Activated T-helper 2 cell treated with anti-CD3 and anti-CD28 coated beads, Interferon-gamma antibody, Interleukin-2, Interleukin-4, amounts not matched to agents 10 μg/mL and 5 μg/mL and 100 μg/mL, durations not matched to agents 14 hours and 24 hours and 36 hours (primary cell): ENCODE measurements at places on chromosomes 5 and 9. TPM values are rescaled to one million over a fixed set of nuclear protein-coding genes. Genes with fewer than 3 reads are reported as not detected.
A peak's percentile ranks its signal among the peaks of the same experiment; 100 is the strongest.

DNA sequence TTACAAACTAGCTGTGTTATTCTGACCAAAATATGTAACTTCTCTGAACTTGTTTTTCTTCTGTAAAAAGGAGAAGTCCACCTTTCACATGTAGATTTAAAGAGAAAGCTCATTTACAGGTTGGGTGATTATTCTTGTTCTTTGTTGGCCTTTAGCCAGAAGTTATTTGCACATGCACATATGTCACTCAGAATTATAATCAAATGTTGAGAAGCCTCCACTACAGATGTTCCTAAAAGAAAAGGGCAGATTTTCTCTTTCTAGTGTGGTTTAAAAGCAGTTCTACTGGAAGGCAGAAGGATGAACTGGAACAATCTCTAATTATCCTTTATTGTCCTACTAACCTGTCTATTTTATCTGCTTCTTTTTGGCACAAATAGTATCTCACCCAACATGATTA, 209.8 kb upstream of the ELAVL2 start:
- H3K27me3 ChIP-seq: no peaks in the 10 kb centered on the region
- no peaks in the 10 kb centered on the region for H3K4me1 ChIP-seq
- no peak overlapping the region for H3K27ac ChIP-seq

DNA sequence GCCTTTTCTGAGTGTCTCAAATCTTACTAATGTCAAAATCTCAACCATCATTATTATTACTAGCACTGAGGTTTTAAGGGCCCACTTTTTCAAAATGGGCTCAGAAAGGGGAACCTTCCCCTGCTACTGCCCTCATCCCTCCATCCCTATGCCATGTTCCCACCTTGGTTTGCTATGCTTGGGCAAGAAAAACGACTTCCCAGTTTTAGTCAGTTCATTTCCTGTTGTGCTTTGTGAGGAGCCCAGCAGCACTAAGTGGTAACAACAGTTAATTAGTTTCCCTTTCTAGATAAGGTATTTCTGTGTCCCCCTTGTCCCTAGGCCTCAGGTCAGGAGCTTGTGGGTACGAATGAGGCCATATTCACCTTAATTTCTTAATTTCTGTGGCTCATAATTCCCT, 595.2 kb downstream of the RAB3C start:
- H3K4me3 ChIP-seq: no peak overlapping the region
- H3K27ac ChIP-seq: peak overlapping the region; percentile 67
- peaks cover 34% of the 10 kb centered on the region for H3K4me1 ChIP-seq
- H3K27me3 ChIP-seq: peaks cover 10% of the 10 kb centered on the region
- H3K36me3 ChIP-seq: peaks cover 3% of the 10 kb centered on the region

- no peaks in the 10 kb centered on the region for H3K36me3 ChIP-seq
- H3K27ac ChIP-seq: no peak overlapping the region
- H3K27me3 ChIP-seq: peaks cover 3% of the 10 kb centered on the region
- DNase-seq: no peak
Observed at GRCh38 chr5:180623411-180623834, 26.0 kb downstream of the FLT4 start.

CARTPT gene
- not detected in 2 replicates for total RNA-seq

- peaks cover 2% of the 10 kb centered on the region for H3K4me1 ChIP-seq
- no peak overlapping the region for H3K27ac ChIP-seq
- H3K4me3 ChIP-seq: no peak overlapping the region
- DNase-seq: no peak
- H3K36me3 ChIP-seq: peaks cover 23% of the 10 kb centered on the region
- no peaks in the 10 kb centered on the region for H3K27me3 ChIP-seq
Observed at GRCh38 chr5:80109646-80110478, 74.7 kb downstream of the THBS4 start.

SUSD3 gene
- 29.7 and 36.4 TPM in 2 replicates for total RNA-seq

PCDHA2 gene
- total RNA-seq: not detected in 2 replicates

GRCh38 chr9:71743217-71743705, 25.1 kb downstream of the CEMIP2 start:
- DNase-seq: no peak
- H3K4me3 ChIP-seq: no peak overlapping the region
- peaks cover 69% of the 10 kb centered on the region for H3K36me3 ChIP-seq
- H3K27me3 ChIP-seq: no peaks in the 10 kb centered on the region

DNA sequence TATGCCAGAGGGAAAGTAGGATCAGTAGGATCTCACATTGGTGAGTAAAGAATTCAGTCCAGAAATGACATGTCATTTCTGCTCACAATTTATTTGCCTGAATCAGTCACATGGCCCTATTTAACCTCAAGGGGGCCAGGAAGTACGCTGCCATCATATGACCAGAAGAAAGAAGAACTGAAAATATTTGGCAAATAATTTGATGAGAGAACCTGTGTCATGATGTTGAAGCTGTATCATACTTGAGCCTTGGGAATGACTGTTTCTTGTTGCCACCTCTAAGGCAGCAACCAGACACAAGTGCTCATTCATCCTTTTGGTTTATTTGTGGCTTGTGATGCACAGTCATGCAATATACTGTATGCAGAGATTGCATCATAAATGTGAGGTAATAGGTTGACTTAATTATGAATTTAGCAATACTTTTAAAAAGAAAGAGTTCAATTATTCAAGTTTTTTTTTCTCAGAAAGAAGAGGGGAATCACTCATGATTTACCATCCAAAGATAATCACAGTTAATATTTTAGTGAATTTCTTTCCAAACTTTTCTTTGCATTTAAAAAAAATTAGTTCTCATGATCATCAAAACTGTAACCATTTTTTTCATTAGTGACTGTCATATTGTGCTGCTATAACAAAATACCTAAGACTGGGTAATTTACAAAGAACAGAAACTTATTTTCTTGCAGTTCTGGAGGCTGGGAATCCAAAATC, 8.2 kb upstream of the ZFYVE16 start:
- H3K36me3 ChIP-seq: no peaks in the 10 kb centered on the region
- no peak overlapping the region for H3K4me3 ChIP-seq
- peaks cover 2% of the 10 kb centered on the region for H3K4me1 ChIP-seq
- no peak overlapping the region for H3K27ac ChIP-seq
- H3K27me3 ChIP-seq: peaks cover 15% of the 10 kb centered on the region
- no peak for DNase-seq
